ENCODE measurements at places on chromosomes 12 and 14. TPM values are rescaled to one million over a fixed set of nuclear protein-coding genes. Genes with fewer than 3 reads are reported as not detected.

DNA sequence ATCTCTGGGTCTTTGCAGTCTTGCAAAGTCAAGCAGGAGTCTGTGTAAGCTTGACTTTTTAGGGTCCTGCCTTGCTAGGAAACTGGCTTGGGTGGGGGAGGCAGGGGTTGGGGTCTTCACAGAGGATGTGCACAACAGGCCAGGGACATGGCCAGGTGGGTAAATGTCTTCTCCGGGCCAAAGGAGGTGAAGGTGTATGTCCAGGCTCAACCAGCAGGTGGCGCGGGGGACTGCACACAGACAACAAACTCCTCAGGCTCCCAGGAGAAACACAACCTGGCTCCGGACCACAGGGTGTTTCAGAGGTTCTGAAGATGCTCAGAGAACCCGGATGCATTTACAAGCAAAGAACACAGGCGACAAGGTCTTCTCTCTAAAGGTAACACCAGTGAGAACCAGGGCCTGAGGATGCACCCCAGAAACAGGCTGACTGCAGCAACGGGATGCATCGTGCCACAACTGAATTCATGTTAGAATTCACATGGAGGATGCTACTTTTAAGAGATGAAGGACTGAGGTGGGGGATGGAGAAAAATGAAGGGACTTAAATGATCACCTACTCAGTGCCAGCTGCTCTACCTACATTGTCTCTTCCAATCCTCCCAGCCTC lies 56.0 kb downstream of the PLEKHG3 start:
- DNase-seq: peak; percentile 75

- DNase-seq: no peak
These were observed 143.6 kb downstream of the DUSP6 start for GRCh38 chr12:89208661-89209096.

DNA sequence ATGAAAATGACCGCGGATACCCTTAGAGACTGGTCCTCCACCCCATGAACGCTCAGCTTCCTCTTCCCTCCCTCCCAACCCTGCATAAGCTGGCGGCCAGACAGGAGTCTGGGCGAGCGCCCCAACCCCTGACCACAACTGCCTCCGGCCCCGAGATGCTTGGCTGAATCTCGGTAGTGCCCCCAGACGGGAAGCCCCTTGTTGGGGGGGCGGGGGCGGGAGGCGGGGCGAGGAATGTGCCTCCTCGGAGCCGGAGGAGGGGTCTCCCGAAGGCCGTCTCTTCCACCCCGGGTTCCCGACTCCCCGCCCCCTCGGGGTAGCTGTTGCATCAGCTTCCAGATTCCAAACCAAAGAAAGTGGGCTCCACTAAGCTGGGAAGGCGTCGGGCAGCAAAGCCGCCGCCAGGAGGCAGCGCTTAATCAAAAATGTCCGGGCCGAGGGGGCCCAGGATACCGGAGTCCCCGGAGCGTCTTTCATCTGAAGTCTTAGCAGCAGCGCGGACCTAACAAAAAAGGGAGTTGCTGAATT lies 7.1 kb upstream of the MRPL52 start:
- peak; percentile 66 for DNase-seq

DNA sequence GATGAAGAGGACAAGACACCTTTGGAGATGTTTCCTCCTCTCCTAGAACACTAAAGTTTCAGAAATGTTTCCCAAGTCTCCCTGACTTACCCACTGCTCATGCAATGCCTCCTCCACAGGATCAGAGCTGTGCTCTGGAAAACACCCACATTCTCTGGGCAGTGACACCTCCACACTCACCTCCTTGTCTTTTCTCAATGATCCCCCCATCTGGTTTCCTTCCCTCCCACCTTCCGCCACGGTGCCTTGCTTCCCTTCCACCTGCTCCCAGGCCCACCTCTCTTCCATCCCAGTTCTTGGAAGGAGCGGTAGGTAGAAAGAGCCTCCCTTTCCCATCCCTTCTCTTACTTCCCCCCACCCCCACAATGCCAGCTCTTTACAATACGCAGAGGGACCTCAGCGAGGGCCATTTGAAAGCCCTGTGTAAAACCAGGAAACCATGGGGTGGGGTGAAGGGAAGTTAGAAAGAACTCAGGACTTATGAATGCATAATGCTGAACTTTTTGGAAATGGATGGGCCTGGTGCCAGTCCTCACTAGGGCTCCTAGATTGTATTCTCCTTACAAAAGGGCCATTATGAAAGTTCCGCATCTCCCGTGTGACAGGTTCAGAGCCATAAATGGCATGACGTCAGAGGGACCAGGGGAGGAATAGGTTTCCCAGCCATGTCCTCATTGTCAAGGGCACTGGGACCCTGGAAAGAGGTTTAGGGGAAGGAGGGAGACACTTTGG lies 12.8 kb downstream of the FBLN5 start:
- no peak for DNase-seq

The PLA2G1B gene
- total RNA-seq: not detected

The P2RX2 gene
- not detected for total RNA-seq
